Cerebellar nuclear complex (tissue), 1 donor: ENCODE measurements at places on chromosomes 12 and 14.

- no peak for DNase-seq
Measured at GRCh38 chr12:6069437-6070093, 54.9 kb downstream of the VWF start.

DNA sequence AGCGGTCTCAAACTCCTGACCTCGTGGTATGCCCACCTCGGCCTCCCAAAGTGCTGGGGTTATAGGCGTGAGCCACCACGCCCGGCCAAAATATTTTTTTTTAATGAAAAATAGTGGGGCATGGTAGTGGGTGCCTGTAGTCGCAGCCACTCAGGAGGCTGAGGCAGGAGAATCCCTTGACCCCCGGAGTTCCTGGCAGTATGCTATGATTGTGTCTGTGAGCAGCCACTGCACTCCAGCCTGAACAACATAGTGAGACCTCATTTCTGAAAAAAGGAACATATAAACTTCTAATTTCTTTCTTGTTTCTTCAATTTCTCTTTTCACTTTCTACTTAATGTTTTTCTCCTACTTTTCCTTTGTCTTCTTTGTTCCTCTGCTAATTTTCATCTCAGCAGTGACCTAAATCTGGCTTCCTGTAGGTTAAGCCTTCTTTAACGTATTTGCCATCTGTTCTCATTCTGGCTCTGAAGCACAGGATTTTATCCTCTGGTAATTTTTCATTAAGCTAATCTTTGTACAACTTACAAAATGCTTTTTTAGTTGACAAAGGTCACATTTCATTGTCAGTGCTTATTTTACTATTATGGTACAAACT lies 4.5 kb upstream of the RPGRIP1 start:
- no peak for DNase-seq

GRCh38 chr12:40993158-40993557 lies 195.0 kb upstream of the PDZRN4 start:
- DNase-seq, result no peak

- DNase-seq, result no peak
Measured at GRCh38 chr14:104867371-104868059, 2.4 kb downstream of the CEP170B start.

GRCh38 chr12:64682572-64683277 lies 72.4 kb downstream of the RASSF3 start:
- no peak for DNase-seq

DNA sequence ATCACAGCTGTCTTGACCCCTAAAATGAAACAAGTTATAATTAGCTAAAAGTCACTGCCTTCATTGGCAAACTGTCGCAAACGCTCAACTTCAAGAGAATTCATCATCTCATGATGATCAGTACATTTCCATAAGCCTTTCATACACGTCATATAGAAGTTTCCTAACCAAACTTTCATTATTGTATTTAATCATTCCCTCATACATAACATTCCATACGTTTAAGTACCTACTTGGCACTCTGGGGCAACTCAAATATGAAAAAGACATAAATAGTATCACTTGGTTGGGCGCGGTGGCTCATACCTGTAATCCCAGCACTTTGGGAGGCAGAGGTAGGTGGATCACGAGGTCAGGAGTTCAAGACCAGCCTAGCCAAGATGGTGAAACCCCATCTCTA lies 12.4 kb upstream of the PPP2R5E start:
- DNase-seq, result no peak

- DNase-seq, result no peak
Measured at GRCh38 chr14:53002576-53002975, 51.7 kb upstream of the FERMT2 start.

GRCh38 chr12:57454566-57455373 lies at the start of gene INHBE:
INHBE (plus strand) TSS chr12:57455307; CDS start chr12:57455537, 230 bp downstream.
- DNase-seq, result no peak

GRCh38 chr12:93805736-93806141 lies 128.6 kb downstream of the CRADD start:
- DNase-seq, result no peak

DNA sequence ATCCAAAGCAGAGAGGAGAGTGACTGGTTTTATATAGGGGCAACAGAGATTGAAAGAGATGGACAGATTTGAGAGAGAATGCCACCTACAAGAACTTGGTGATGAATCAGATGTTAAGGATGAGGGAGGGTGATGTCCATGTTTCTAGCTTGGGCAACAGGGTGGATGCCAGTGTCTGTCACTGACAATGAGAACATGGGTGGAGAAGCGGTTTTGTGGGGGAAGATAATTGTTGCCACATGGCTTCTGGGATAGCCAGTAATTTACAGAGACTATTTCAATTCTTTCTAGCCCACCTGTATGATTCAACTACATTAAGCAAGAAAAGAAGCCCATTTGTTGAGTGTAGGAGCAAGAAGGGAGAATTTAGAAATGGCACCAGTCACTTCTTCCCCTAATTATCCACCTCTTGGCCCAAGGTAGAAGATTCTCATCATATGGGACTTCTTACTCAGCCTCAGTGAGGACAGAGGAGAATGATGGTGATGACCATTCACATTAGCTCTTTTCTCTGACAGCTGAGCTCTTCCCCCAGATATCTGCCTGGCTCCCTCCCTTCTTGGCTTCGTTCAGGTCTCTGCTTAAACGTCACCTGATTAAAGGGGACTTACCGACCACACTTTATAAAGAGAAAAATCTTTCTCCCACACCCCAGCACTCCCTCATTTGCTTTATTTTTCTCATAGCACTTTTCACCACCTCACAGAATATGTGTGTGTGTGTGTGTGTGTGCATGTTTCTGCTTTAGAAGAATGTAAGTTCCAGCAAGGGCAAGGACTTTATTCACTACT lies 117.8 kb downstream of the DUSP6 start:
- DNase-seq, result no peak

DNA sequence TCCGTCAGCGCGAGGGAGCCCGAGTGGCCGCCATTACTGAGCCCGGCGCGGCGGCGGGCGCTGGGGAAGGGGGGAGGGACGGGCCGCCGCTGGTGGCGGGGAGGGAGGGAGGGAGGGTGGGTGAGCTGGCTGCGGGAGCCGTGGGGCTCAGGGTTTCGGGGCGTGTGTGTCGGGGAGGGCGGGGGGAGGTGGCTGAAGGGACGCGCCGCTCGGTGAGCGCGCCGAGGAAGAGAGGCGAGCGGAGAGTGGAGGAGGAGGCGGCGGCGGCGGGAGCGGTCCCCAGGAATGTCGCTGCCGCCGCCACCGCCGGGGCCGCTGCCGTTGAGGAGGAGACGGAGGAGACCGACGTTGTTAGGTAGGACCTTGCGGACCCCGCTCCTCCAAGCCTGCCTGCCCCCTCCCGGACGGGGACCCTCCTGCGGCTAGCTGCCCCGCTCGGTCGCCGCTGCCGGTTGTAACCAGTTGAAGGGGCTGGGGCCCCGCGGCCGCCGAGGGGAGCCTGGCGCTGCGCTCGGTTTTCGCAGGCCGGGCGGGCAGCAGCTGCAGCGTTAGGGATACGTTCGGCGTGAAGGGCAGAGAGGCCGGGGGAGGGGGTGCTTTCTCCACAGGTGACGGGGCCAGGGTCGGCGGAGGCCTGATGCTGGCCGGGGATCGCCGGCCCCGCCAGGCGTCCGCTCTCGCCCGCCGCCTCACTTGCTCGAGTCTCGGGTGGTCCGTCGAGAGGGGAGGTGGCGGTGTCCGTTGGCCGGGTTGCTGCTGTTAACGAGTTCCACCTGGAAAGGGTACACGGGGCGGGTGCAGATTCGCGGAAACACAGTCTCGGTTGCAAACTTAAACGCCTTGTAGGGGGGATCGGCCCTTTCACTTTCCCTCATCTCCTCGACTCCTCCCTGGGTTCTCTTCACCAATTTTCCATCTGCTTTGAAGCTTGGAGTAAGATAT lies at the start of gene ARHGAP5:
TSS of gene ARHGAP5 (plus strand) at position 224 of the 942 bp plus-strand sequence. CDS start 13,366 bp downstream, outside the sequence.
- DNase-seq, result no peak

- no peak for DNase-seq
Measured at GRCh38 chr12:112190231-112191025, 65.1 kb downstream of the TRAFD1 start.

GRCh38 chr12:57133013-57133569 lies 4.8 kb downstream of the LRP1 start:
- no peak for DNase-seq

DNA sequence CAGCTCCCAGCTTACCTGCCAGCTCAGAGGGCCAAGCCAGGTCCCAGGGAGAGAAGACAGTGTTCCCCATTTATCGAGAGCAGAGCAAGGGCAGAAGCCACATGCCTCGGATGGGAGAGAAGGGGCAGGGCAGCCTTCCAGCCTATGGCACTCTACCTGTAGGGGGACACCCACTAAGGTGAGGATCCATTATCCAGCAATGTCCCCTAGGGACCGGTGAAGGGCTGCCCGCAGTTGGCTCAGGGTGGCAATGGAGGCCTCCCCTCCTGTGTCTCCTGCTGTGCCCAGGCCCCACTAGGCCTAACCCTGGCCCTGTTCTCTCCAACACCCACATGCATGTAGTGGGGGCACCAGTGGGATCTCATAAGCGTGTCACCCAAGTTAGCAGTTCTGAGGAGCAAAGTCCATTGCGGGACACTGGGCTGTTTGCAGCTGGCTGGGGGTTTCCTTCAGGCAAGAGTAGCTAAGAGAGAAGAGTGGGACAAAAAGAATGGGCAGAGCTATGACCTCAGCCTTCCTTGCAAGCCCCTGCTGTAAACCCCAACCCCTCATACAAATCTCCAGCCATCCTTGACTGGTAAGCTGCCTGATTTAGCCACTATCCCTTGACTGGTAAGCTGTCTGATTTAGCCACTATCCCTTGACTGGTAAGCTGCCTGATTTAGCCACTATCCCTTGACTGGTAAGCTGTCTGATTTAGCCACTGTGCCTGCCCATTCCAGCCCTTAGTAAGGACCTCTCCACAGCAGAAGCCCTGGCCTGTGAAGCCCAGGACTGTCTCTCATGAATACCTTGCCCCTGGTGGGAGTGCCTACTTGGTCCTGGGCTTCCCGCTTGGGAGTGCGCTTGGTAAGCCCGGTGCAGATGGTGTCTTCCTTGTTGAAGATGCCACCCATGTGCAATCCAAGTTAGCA lies 5.2 kb upstream of the ASB2 start:
- no peak for DNase-seq

DNA sequence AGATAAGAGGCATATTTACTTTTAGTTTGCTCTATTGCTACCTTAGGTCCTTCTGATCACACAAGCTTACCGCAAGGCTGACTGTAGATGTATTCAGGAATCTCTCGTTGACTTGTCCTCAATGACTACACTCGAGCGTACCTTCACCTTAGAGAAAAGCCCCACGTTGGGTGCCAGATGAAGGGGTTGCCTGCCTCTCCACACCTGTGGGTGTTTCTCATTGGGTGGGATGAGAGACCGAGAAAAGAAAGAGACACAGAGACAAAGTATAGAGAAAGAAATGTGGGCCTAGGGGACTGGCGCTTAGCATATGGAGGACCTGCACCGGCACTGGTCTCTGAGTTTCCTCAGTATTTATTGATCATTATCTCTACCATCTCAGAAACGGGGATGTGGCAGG lies 51.8 kb downstream of the ASCL4 start:
- DNase-seq, result no peak

DNA sequence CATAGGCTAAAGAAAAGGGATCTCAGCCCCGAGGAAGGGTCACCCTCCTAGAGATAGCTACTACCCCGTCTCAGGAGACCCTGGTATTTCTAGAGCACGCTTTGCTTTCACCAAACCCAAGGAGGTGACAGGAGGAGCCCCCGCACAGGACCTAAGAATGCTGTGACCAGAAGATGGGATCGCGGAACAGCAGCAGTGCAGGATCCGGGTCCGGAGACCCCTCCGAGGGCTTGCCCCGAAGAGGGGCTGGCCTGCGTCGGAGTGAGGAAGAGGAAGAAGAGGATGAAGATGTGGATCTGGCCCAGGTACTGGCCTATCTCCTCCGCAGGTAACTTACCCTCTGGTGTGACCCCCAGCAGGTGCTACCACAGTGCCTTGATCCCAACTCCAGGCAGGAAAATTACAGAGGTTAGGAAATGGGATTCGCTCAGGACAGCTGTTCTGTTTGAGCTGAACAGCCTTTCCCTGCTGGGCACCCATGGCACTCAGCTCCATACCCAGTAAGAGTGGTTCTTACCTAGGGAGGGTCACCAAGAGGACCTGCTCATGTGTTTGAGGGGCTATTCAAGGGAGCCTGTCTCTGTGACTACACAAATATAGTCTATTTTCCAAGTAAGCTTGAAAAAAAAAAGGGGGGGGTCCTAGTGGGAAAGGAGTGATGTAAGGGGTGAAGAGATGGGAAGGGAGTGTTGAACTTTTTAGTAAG lies 826 bp upstream of the NRL start:
- DNase-seq, result no peak

GRCh38 chr12:121712461-121713256 lies at the start of gene TMEM120B:
TMEM120B (plus strand) TSS chr12:121712752; CDS start chr12:121712896, 144 bp downstream.
- peak; percentile 22 for DNase-seq

DNA sequence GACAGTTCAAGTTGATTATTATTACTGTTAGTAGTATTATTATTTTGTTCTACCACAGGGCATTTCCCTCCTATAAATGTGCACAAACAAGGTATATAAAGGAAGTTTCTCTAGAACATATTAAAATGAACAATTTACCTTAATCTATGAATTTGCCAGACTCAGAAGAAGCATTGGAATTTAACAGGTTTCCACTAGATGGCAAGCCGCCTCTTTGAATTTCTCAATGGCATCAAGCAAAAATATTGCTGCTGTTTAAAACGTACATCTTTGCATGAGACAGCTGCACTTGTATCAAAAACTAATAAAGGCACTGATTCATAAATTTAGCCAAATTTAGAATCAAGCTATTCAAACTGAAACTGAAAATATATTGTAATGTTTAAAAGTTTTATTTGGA lies 34.6 kb upstream of the MIS18BP1 start:
- no peak for DNase-seq

DNA sequence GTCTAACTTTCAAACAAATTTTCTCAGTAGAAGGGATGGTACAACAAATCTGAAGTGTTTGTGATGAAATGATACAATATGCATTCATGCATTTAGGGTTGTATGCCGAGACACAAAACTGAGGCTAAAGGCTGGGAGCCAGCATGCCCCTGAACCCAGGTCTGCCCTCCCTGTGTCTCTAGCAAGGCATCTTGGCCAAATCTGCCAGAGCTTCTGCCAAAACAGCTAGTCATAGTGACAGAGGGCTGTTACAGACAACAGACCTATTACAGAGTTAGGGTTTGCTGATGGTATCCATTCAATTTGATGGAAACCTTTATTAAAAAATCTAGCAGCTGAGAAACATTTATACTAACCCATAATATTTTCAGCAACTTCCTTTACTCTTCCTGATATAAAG lies 11.3 kb upstream of the CHPT1 start:
- no peak for DNase-seq

DNA sequence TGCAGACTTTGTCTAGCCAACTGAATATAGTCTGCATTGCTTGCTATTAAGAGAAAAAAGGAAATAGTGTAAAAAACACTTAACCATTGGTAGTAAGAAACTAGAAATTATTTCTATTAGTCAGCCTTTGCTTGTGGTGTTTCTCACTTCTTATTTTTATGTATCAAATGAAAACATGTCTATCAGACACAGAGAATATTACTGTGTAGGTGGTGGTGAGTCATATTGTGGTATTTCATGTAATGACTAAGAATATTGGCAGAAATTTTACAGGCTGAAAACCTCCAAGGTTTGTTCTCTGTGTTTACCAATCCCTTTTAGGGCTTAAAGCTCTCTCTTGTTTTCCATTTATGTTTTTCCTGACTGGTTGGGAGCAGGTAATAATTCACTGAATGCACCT lies 87.2 kb downstream of the DAAM1 start:
- no peak for DNase-seq
